ENCODE measurements at places on chromosomes 16 and 17.
A peak's percentile ranks its signal among the peaks of the same experiment; 100 is the strongest.

- DNase-seq, result no peak
Measured at GRCh38 chr16:53061256-53061655, 6.5 kb downstream of the CHD9 start.

GRCh38 chr17:45248132-45248957, 13.5 kb downstream of the SPATA32 start:
- DNase-seq, result no peak

DNA sequence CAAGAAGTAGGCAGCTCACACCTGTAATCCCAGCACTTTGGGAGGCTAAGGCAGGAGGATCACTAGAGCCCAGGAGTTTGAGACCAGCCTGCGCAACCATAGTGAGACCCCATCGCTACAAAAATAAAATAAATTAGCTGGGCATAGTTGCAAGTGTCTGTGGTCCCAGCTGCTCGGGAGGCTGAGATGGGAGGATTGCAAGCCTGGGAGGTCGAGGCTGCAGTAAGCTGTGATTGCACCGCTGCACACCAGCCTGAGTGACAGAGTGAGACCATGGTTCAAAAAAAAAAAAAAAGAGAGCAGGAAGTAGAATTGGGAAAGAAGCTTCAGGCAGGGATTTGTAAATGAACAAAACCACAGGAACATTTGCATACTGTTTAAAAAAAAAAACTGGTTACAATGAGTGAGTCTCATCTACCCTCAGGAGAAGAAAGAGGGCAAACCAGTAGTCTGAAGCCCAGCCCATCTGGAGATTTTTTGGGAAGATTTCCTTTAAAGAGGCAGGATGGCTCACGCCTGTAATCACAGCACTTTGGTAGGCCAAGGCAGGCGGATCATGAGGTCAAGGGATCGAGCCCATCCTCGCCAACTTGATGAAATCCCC, 7.9 kb downstream of the MPV17L start:
- DNase-seq, result peak; percentile 38

DNA sequence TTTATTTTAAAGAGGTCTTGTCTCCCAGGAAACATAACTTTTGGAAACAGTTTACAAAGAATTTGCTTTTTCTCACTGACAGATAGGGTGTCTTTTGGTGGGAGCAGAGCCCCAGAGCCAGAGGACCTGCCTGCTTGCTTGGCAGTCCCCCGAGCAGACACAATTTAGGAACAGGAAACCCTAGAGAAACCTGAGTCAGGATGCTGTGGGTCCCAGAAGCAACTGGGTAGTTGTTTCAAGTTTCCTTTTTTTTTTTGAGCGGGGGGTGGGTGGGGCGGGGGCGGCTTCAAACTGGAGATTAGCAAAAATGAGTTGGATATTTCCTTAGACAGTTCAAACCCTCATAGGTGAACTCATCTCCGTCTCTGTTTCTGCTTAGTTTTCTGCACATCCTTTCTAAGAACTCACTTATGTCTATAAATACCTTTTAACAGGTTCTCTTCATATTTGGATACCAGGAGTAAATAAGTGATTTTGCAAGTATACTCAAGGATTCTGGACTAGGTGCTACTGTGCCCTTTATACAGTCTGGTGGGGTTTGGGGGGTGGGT, 135.1 kb downstream of the PRKCA start:
- DNase-seq, result no peak

- DNase-seq, result no peak
Measured at GRCh38 chr16:52499060-52499440, 47.9 kb downstream of the TOX3 start.

DNA sequence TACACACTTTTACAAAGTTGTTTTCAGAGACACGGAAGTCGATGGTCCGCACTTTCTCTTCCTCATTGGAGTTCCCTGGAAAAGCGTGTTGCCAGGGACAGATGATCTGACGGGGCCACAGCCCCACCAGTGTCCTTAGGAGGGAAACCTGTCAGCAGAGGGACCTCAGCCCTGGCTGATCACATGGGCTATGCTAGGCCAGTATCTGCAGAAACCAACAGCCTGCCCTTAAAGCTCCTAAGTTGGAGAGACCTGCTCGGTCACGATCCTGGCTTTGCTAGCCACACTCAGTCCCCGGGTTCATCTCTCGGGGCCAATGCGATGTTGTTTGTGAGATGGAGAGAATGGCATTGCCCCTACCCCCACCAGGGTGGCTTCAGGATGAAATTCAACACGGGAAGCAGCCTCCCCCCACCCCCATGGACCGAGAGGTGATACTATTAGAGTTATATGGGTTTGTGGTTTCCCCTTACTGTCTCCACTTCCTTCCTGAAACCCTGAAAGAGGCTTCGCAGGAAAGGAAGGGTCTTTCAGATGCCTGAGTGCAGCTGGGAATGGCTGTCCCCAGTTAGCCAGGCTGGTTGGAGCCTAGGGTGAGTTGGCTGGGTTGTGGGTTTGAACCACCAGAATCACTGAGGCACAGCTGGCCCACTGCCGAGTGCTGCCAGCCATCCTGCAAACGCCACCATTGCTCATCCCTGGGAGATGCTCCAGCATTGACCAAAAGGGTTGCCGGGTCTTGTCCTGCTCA, 16.6 kb downstream of the RMI2 start:
- DNase-seq, result no peak
